Stimulated activated CD4-positive, alpha-beta T cell treated with anti-CD3 and anti-CD28 coated beads, Interleukin-1b, Interleukin-23, amount 100 ng/mL, for 1 hour (primary cell): ENCODE measurements at places on chromosomes 5 and 9.

DNA sequence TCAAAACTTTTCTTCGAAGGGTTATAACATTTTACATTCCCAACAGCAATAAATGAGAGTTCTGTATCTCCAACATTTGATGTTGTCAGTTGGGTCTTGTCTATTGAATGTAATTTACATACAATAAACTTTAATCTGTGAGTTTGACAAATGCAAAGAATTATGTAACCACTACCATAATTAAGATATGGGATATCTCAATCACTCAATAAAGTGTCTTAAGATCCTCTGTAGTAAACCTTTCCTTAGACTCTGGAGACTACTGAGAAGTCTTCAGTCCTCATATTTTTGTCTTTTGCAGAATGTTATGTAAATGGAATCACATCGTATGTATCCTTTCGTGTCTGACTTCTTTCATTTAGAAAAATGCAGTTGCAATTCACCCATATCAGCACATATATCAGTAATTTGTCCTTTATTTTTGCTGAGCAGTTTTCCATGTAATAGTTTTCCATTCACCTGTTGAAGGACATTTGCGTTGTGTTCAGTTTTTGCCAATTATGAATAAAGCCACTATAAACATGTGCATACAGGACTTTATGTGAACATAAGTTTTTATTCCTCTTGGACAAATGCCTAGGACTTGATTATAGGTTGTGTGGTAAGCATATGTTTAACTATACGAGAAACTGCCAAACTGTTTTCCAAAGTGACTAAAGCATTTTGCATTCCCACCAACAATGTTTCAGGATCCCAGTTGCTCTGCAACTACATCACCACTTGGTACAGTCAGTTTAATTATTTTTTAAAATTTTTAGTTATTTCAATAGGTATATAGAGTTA, 784.6 kb upstream of the ZNF608 start:
- no peak for DNase-seq

GRCh38 chr9:84512493-84512892, 157.0 kb upstream of the NTRK2 start:
- DNase-seq, result no peak

DNA sequence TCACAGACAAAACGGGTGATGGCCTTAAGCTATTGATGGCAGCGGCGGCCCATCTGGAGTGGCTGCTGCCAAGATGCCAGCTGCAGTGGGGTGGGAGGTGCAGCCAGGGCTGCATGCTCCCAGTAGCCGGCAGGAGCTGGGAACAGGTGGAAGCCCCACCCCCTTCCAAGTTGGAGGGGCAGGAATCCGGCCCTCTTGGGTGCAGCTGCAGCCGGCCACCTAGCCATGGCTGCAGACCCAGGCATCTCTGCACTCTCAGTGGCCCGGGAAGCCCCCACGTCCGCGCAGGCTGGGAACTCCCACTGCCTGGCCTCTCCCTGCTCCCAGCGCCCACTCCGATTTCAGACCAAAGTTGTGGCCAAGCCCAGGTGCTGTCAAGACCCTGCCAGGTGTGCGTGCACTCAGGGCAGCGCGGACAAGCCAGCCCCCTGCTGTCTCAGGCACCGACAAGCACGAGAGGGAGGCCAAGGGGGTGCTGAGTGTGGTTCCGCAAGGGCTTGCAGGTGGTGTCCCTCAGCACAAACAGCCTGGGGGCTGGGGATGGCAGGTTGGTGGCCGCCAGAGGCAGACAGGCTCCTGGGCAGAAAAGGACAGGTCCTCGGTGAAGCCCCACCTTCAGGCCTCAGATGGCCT, 115.1 kb upstream of the TSLP start:
- no peak for DNase-seq

DNA sequence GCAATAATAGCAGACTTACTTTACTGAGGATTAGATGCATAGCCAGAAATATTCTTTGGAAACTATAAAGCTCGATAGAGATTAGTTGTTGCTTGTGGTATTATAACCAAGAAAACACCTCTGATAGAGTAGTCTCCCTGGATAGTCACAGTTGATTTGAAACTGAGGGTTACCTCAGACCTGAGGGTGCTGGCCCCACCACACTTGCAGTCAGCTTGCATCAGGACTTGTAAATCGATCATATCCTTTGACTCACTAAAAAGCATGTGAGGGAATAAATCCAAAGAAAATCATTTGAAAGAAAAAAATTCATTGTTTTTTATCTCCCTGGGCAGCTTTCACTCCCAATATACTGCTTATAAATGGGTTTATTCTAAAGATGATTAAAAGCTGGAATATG, 39.4 kb downstream of the GALNT12 start:
- no peak for DNase-seq

- no peak for DNase-seq
Measured at GRCh38 chr9:79264511-79265355, 307.0 kb upstream of the TLE4 start.

DNA sequence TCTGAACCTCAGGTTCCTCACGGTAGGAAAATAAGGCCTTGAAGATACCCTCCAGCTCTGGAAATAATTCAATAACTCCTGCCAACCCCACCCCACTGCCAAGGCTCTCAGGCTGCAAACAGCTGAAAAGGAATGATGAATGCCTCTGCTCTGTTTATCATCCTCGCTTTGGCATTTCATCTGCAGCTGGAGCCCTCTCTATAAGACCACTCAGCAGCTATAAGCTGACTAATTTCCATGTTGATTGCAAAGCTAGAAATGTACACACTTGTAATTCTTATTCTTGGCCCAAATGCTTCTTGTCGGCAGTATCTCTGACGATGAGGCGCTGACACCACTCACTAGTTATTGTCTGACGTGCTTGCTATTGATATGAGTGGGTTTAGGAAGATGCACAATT, 408.4 kb upstream of the NMUR2 start:
- DNase-seq, result no peak

GRCh38 chr5:58944221-58944620, 361.3 kb downstream of the RAB3C start:
- DNase-seq, result no peak

DNA sequence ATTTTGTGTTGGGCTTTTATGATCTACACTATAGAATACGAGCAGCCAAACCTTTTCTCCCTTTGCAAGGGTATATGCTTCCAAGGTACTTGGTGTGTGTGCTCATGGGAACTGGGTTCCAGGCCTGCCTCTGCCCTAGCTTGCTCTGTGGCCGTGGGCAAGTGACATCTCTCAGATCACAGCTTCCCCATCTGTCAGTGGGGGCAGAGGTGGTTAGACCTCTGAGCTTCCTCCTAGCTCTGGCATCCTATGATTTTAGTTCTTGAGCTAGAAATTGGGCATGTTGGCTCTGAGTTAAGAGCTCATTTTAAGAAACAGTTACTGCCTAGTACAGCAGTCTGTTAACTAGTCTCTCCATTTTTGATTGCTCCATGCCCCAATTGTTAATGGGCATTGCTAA, 12.5 kb upstream of the CCNJL start:
- no peak for DNase-seq

- no peak for DNase-seq
Measured at GRCh38 chr5:167008705-167009104, 1282.7 kb upstream of the WWC1 start.

DNA sequence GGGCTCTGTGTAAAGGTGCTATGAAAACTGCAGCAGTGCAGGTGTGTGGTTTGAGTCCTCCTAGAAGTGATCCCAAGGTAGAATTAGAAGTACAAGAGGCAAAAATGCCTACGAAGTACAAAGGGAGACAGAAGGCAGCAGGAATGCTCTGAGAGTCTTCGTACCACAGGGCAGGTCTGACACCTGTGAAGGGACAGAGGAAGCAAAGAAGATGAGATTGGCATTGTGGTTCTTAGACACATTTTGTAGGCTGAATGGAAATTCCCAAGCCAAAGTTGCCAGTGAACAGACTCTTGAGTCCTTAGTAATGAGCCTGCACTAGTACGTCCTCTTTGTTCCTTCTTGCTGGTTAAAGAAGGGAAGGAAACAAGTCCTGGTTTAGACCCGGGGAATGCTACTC, 1.7 kb upstream of the LRRTM2 start:
- DNase-seq, result no peak

GRCh38 chr9:132985071-132985350, 6.5 kb downstream of the GFI1B start:
- DNase-seq, result no peak

DNA sequence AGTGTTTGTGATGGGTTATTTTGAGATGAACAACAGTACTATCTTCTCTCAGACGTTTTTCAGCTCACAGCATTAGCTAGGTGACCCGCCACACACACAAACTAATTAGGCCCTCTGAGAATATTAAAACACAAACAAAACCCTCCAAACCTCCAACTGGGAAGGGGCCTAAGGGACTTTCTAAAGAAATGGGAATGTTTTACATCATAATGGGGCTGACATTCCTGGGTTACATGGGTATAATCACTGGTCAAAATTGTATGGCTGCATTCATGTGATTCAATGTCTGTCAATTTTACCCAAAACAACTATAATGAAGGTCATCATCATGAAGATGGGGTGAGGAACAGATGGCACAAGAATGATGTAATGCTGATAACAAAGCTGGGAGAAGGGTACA, 59.6 kb downstream of the SPTLC1 start:
- DNase-seq, result no peak

DNA sequence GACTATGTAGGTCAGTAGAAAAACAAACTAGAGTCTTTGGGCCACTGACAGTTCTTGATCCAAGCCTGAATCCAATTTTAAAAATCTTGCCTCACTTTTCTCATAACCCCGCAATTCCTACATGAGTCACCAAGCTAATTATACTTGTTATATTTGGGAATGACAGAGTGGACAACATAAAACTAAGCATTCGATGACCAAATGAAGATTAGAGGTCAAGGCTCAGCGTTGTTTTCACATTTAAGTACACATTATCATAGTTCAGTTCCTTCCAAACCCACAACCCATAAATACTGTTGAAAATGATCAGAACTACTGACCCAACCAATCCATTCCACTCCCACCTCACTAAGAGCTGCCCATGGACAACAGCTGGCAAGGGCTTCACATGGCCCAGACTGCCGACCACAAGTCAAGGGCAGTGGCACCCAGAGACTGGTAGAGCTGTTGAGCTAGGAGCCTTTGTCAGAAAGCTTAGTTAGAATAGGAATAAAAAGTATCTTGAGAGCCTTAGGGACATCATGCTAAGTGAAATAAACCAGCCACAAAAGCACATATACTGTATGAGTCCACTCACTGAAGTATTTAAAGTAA, 64.2 kb downstream of the MYO10 start:
- DNase-seq, result no peak

DNA sequence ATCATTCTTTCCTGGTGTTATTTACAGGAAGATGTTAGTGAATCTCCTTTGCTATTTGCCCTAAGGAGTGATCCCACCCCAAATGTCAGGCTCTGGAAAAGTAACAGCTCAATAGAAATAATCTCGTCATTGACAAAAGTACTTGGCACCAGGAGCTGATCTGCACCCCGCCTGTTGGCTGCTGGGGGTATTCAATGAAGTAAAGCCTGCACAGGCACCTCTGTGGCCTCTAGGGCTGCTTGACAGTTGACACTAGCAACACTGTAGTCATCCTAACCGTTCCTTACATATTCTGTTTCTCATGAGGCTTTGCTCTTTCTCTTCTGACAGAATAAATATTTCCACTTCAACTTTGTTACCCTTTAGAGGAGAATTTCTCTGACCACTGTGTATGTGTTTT, 103.4 kb downstream of the DOCK2 start:
- no peak for DNase-seq

DNA sequence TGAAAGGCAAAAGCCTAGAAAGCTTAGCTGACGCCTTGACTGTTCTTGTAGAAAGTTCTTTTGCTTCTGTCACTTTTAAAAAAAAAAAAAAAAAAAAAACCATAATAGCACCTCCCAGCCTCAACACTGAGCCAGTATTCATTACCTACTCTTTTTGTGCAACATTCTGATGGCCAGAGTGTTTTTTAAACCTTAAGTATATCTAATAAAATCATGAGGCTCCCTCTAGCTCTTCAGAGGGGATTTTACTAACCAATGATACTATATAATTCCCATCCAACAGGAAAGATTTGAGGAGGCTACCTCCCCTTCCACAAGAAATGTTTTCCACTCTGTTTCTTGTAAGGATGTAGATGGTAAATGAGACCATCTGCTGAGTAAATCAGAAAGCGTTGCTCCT, 3.9 kb downstream of the BNC2 start:
- DNase-seq, result no peak

GRCh38 chr5:97111004-97111403, 31.4 kb downstream of the LIX1 start:
- DNase-seq, result no peak

DNA sequence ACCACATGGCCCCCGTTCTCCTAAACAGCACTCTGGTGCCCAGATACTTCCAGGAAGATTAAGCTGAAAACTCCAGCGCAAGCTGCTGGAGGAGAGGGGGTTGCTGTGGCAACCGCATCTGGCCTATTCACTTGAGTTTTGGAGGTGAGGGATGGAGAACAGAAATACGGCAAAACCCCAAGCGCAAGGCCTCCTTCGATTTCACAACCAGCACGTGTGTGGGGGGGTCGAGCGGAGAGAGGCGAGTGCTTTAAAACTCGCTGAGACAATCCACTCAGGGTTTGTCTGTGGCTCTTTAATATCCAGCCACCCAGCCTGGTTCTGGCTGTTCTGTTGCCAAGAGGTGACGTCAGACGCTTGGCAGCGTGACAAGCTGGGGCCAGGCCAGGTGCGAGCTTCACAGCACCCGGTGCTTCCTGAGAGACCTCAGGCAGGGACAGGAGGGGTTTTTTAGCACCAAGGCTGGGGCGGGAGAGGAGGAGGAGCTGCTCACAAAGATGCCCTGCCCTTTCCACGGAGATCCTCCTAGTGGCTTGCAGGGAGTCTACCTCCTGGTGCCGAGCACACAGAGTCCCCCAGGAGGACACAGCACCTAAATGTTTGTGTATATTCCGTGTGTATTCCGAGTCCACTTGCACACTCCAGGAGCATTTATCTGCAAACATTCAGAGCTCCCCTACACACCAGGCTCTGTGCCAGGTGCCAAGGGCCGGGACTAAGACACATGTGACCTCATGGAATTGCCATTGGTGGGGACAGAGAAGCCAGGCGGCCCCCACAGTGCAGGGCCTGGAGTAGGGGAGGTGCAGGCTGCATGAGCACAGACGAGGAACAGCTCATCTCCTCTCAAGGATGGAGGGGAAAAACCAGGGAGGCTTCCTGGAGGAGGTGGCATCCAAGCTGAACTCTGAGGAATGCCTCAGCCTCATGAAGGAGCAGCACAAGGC, 194.6 kb downstream of the OLFM1 start:
- no peak for DNase-seq

GRCh38 chr5:122480146-122480545, 168.1 kb downstream of the SNCAIP start:
- no peak for DNase-seq

GRCh38 chr5:154896562-154897165, 38.2 kb downstream of the CNOT8 start:
- no peak for DNase-seq
